ENCODE measurements at places on chromosomes 2 and 18.

DNA sequence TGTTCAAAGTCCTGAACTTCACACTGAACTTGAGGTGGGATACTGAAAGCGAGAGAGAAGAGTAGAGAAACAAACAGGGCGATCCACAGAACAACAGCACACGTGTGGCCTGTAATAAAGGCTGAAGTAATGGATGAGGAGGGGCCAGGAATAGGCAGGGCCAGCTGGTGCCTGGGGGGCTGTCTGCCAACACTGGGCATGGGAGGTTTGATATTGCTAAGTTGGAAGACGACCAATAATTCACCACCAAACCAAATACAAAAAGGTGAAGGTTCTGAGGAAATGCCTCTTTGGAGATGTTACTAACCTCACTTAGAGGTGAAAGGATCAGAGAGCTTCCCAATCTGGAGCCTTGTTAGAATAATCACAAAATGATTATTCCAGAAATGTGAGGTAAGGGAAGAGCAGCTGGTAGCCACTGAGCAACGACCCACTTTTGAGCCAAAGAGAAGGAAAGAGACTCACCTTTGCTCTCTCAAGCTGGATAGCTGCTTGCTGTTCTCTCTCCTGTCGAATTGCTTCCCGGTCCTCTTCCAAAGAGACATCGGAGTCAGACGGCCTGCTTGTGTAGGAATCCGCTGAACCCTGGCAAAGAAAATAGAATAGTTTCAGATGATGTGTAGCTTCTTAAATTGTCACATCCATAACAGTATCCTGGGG lies 54.7 kb upstream of the ARL5A start:
- no peak for DNase-seq

- no peak for DNase-seq
Measured at GRCh38 chr2:196914867-196915460, 11.5 kb downstream of the PGAP1 start.

DNA sequence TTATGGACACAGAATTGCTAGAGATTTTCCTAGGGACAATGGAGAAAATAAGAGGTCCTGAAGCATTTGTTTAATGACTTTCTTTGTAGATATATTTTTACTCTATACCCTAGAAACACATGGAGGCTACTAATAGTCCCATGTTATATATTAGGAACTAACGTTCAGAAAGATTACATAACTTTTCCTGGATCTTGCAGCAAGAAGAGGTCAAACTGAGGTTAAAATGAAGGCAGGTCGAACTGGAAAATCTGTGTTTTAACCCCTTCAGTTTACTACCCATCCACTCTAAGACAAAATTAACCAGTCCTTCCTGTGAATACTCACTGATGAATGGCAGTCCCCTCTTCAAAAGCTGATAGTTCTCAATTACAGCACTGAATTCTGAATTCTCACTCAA lies 1415.8 kb upstream of the CELF4 start:
- no peak for DNase-seq

GRCh38 chr2:74137651-74138599 lies 9.8 kb downstream of the BOLA3 start:
- DNase-seq: no peak

- DNase-seq: no peak
Measured at GRCh38 chr2:2161871-2162653, 169.0 kb downstream of the MYT1L start.

- no peak for DNase-seq
Measured at GRCh38 chr18:68234131-68234530, 480.8 kb downstream of the TMX3 start.

GRCh38 chr18:72329533-72329932 lies 214.6 kb downstream of the CBLN2 start:
- no peak for DNase-seq

- peak; percentile 40 for DNase-seq
Measured at GRCh38 chr18:73461780-73462059, 593.9 kb upstream of the NETO1 start.

DNA sequence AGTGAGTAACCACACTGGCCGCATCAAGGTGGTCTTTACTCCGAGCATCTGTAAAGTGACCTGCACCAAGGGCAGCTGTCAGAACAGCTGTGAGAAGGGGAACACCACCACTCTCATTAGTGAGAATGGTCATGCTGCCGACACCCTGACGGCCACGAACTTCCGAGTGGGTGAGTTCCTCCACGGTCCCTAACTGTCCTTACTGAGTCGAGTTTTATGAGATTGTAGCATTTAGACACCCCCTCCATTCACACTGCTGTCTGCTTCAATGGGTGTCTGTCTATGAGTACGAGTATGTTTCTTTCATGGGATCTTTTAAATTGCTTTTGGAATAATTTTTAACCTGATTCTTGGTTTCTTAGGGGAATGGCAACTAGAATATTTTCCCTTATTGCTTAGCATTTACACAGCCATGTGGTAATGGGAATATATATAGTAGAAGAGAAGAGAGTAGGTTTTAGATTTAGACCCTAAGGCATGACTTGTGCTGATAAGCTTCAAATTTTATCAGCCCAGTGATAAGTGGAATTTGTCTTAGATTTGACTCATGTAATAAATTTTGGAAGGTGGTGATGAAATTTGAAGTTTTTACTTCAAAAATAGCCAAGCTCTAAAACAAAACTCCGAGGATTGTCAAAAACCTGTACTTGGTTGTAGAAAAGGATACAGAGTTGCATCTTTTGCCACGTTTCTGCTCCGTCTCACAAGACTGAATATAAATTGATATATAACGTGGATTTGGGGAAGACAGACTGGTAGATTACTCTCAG lies 188.2 kb downstream of the LTBP1 start:
- no peak for DNase-seq

GRCh38 chr18:54608028-54608642 lies 17.1 kb downstream of the DYNAP start:
- peak; percentile 28 for DNase-seq

DNA sequence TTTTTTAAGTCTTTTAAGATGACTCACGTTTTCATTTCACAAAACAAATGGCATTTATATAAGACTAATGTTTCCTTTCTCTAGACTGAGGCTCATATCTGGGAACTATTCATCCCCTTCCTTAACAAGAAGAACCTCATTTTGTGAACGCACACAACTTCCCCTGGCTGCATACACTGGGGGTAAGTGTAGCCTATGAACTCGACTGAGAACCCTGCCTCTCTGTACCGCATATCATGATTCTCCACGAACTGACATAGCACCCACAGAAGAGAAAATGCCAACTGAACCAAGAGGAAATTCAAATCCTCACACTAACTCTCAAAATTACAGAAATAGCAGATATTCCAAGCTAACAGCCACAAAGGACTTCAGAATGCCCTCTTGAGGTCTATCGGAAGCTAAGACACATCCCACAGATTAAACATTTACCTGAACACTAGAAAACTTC lies 236.7 kb downstream of the TCF4 start:
- DNase-seq: peak; percentile 25

- DNase-seq: no peak
Measured at GRCh38 chr2:145855142-145855541, 1335.2 kb upstream of the ZEB2 start.

DNA sequence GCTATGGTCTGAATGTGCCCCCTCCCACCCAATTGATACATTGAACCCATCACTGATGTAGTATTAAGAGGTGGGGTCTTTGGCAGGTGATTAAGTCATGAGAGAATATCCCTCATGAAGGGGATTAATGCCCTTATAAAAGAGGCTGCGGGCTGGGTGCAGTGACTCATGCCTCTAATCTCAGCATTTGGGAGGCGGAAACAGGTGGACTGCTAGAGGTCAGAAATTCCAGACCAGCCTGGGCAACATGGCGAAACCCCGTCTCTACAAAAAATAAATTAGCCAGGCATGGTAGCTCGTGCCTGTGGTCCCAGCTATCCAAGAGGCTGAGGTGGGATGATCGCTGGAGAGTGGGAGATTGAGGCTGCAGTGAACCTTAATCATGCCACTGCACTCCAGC lies 14.3 kb downstream of the POLR2D start:
- no peak for DNase-seq

DNA sequence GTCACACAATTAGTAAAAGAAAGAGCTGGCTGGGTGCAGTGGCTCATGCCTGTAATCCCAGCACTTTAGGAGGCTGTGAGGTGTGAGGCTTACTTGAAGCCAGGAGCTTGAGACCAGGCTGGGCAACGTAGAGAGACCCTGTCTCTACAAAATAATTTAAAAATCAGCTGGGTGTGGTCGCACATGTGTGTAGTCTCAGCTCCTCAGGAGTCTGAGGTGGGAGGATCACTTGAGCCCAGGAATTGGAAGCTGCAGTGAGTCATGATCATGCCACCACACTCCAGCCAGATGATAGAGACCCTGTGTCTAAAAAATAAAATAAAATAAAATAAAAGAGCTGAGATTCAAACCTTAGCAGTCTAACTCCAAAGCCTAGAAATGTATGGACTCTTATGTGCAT lies 39.0 kb upstream of the NEDD4L start:
- peak; percentile 45 for DNase-seq
